Stimulated activated CD8-positive, alpha-beta memory T cell treated with anti-CD3 and anti-CD28 coated beads, Interleukin-4, amount 100 ng/mL, for 1 hour (primary cell): ENCODE measurements at places on chromosomes 4 and X.

DNA sequence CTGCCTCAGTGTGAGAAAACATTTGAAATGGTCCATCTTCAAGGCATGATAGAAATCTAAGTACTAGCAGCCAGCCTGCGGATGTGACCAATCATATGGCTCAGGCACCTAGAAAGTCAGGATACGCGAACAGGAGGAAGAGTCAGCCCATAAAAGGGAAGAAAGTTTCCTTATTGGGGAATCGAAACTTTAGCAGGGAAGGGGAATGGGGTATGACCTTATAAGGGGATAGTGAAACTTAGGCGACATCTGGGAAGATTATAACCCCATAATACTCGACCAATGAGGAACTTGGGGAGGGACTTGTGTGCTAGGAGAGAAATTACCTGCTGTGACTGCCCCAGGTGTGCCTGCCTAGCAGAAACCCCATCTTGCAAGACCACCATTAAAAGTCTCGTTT is 26.2 kb upstream of the PYURF start:
- DNase-seq, result no peak

DNA sequence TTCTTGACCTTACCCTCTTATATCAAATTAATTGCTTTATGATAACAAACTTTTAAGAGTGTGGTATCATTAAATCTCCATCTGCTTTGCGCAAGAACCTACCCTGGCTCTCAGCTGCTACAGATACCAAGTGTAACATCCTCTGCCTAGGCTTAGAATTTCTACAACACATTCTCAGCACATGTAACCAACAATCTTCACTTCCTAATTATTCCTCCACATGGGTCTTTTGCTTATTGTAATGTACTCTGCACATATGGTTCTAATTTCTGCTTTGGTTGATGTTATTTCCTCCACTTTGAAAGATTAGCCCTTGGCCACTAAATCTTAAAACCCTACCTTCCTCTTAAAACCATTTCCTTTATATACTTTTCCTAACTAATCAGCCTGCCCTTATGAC is 242.4 kb downstream of the ARHGAP24 start:
- no peak for DNase-seq

- DNase-seq, result no peak
These were observed 327.0 kb upstream of the NOCT start for GRCh38 chr4:138688408-138689085.

- no peak for DNase-seq
These were observed 229.9 kb downstream of the FGF13 start for GRCh38 chrX:138481649-138482048.

DNA sequence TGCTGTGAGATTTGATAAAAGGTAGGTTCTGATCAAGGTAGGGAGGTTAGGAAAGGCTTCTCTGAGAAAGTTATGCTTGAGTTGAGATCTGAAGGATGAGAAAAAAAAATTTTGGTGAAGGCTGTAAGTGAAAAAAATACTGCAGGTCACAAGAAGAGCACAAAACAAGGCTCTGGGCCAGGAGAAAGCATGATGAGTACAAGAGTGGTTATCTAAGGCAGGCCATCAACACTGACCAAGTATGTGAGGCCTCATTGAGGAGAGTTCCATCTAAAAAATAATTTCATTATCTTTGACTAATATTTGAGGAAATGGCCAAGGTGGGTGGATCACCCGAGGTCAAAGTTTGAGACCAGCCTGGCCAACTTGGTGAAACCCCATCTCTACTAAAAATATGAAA is 71.6 kb upstream of the SLC4A4 start:
- DNase-seq, result no peak

DNA sequence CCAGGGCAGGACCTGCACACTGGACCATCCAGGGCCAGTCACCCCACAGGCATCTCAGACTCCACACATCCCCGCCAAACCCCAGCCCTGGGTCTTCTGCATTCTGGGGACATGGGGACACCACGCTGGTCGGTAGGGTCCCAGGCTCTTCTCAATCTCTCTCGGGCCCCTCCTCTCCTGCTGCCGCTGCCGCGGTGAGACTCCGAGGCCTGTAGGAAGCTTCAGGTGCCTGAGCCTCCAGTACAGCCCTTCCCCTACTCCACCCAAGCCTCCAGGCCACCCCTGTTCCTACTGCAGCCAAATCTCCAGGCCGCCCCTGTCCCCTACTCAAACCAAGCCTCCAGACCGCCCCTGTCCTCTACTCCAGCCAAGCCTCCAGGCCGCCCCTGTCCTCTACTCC is 5.5 kb upstream of the ASMT start:
- DNase-seq, result no peak

DNA sequence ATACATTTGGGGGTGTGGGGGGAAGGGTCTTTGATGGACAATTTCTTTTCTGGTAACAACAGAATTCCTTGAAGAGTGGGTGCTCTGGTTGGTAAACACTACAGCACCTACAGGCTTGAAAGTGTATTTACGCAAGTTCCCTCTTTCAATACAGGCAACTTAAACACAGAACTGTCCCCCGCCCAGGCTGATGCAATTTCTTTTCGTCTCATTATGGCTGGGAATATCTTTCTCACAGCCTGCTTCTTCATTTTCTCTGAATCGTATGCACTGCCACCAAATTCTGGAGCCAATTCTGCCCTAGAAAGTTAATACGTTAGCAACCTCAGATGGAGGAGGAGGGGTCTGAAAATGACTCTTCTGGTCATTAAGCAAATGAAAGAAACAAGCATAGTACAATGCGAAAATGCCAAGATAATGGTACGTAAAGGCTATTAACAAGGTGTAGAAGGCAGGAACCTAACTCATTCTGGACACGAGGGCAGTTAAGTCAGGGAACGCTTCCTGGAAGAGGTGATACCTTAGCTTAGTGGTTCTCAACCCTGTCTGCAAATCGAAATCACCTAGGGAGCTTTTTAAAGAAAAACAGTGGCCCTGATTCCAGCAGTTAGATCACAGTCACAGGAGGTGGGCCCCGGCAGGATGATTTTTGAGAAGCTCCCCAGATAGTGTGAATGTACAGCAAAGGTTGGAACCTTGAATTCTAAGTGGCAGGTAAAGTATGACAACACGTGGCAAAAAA is 1.0 kb downstream of the AGA start:
- no peak for DNase-seq

- no peak for DNase-seq
These were observed 37.1 kb downstream of the MAB21L2 start for GRCh38 chr4:150619042-150619441.

- DNase-seq, result no peak
These were observed 603.2 kb downstream of the STIM2 start for GRCh38 chr4:27463816-27464215.

DNA sequence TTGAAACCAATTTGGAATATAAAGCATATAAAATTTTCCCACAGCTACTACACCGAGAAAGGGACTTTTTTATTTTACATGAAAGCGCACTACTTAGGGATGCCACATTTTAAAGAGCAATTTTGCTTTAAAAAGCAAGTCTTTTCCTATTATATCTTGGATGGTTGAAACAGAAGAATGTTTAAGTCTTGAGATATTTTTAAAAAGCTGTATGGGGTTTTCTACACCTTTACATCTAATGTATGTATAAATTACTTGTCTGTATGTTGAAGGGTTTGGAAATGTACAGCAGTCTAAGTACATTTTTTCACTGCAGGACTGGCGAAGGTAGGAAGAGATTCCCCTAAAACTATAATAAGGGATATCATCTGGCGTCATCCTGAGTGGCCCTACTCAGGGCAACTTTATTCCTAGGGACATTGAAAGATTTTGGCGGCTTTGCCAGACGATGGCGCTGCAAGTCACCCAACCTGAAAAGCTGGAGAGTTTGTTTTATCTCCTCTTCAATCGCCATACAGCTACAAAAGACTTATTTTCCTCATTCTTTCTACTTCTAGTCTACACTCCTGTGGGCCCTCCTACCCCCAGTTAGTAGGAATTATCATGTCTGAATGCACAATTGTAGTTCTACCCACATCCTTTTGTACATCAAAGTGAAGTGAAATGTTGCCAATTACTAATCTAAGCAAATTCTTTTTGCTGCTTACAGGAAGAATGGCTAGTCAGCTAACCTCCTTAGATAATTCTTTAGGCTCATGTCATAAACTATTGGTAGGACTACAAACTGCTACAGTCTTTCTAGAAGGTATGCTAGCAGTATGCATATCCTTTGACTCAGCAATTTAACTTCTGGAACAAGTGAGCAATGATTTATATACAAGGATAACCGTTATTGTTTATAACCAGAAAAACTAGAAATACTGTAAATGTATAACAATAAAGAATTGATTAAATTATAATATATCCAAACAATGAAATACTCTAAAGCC is 782 bp upstream of the NEK1 start:
- DNase-seq, result no peak

GRCh38 chr4:124862261-124862660 is 149.7 kb upstream of the ANKRD50 start:
- DNase-seq, result no peak

- DNase-seq, result no peak
These were observed 2.3 kb downstream of the IRF2 start for GRCh38 chr4:184471881-184472613.

DNA sequence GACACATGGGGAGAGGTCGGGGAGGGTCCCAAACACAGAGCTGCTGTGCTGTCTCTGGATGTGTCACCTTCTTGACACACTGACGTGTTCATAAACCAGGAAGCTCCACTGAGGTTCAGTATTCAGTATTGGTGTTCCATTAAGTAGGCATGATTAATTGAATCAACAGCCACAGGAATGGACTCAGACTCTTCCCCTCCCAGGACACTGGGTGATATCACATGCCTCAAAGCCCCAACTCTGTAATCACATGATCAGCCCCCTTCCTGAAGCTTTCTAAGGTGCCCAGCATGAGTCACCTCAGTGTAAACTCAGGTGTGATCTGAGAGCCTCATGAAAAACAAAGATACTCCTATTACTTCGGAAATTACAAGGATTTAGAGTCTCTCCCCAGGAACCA is 21.1 kb upstream of the HNRNPD start:
- no peak for DNase-seq

- no peak for DNase-seq
These were observed 7.1 kb upstream of the POU3F4 start for GRCh38 chrX:83501003-83501402.

DNA sequence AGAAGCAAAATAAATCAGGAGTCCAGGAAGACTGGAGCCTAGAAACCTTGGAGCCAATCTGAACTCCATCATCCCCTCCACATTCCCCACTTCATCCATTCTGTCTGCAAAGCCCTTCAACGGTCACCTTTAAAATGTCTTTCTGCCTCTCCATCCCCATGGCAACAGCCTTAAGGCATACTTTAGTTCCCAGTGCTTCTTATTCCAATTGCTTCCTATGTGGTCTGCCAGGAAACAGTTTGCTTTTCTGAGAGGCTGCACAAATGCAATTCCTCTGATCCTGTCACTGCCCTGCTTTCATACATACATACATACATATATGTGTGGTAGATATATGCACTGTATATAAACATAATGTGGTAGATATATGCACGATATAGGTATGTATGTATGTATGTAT is 786 bp upstream of the MAGEH1 start:
- no peak for DNase-seq

DNA sequence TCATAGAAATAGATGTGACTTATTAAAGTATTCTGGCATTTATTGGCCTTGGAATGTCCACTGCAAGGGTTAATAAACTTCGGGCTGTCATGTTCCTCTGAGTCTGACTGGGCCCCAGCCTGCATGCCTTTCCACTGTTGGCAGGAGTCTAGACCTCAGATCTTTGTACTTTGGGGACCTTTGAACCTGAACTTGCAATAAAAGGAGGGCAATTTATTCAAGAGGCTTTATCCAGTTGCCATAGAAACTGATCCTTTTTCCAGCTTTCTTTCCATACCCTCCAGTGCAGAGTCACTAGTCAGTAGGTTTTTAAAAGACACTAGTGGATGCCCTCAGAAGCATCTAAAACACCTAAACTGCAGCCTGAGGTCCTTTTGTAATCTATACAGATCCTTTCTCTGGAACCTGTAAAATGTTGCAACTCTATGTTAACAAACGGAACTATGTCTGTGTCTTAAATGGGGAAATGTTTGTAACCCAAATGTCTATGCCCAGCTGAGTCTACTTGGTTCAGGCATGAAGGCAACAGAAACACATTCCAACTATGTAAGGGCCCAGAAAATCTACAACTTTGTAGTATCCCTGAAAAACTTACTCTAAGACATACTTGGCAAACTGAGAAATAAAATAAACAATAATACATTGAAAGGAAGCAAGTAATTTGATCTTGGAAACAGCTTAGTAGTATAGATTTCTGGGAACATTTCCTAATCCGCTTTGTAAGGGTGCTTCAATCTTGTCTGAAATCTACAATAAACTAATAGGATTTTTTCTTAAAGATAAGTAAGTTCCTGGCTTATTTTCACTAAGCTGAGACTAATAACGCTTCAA is 41.5 kb downstream of the SOWAHB start:
- DNase-seq, result no peak

- DNase-seq, result no peak
These were observed 4.1 kb downstream of the RASGEF1B start for GRCh38 chr4:81467672-81467964.

- DNase-seq, result no peak
These were observed 78.3 kb downstream of the AR start for GRCh38 chrX:67622053-67622585.

GRCh38 chrX:10617186-10617998 is 3.0 kb downstream of the MID1 start:
- no peak for DNase-seq

DNA sequence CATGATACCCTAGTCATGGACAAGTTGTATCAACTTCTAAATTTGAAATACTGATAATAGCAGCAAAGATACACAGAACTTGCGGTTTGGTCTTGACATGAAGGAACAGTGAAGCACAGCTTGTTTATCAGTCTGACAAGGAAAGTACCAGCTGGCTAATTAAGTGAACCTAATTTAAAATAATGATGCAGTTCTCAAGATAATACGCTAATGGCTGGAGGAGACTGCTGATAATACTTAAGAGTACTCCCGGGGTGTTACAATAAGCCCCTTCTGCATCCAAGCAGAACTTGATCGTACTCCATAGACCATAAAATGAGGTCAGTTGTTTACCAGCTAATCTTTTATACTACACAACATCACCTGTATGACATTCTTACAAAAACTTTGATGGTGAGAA is 697.5 kb downstream of the FSTL5 start:
- DNase-seq, result no peak

- DNase-seq, result no peak
These were observed 111.5 kb downstream of the GNL3L start for GRCh38 chrX:54641530-54641929.
